Chondrocyte (in vitro differentiated cells): ENCODE measurements at places on chromosomes 3 and 15.

DNA sequence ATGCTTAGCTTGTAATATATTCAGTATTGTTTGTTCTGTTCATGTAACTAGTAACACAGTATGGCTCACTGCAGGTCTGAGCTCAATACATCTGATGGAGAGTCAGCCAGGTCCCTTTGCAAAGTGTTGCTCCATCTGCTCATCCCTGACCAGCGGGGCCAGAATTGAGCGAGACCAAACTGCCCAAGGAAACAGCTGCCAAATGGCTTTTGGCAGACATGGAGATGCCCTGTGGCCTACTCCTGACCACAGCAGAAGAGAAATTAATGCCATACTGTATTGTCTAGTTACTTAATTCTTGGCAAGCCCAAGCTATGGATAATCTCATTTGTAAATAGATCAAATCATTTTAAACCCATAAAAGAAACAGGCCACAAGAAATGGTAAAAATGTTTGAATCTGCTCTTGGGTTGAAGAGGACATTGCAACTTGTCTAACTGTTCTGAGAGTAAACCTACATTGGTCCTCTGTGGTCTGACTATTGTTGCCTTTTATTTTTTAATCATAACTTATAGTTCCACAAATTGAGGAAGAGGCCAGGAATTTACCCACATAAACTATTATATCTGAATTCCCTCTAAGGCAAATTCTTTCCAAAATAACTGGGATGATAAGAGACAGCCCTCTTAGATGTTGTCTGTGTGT, 209.5 kb downstream of the EBLN2 start:
- no peak for DNase-seq

GRCh38 chr3:27623085-27623753, 98.9 kb downstream of the EOMES start:
- no peak for DNase-seq

DNA sequence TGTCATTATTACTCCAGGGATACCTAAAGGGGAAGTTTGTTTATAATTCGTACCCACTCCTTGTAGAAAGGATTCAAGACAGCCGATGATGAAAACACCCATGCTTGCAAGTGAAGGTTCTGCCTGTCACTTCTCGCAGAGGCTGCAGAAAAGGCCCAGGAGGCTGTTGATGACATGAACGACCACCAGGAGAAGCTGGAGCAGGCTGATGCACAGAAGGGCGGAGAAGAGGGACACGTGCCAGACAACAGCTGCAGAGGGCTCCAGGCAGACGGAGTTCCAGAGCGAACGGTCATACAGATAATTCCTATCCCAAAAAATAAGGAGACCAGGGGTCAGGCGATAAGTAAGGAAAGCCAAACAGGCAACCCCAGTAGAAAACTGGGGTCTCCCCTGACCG, 5.7 kb upstream of the DYNLT2B start:
- DNase-seq = no peak

DNA sequence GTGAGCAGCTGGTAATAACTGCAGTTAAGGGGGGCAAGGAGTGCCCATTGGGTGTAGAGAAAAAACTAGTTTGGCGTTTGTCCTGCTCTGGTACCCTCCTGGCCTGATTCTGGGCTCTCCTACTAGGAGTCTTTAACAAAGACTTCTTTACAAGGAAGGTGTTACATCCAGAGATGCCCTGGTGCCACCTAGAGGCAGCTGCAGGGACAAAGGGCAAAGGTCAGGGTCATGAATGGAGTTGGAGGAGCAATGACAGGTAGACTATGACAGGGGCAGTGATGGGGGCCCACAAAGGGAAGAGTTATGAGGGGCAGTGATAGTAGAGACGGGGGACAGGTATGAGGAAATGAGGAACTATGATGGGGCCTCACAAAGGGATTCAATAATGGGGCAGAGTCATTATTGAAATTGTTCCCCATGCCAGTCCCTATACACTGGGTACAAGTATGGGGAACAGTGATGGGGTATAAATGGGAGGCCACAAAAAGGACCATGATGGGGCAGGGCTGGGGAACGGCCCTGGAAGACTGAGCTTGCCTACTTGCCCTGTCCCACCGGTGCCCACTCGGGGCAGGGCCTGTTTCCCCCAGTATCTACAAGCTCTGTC, 7.9 kb downstream of the CCDC71 start:
- DNase-seq = no peak

DNA sequence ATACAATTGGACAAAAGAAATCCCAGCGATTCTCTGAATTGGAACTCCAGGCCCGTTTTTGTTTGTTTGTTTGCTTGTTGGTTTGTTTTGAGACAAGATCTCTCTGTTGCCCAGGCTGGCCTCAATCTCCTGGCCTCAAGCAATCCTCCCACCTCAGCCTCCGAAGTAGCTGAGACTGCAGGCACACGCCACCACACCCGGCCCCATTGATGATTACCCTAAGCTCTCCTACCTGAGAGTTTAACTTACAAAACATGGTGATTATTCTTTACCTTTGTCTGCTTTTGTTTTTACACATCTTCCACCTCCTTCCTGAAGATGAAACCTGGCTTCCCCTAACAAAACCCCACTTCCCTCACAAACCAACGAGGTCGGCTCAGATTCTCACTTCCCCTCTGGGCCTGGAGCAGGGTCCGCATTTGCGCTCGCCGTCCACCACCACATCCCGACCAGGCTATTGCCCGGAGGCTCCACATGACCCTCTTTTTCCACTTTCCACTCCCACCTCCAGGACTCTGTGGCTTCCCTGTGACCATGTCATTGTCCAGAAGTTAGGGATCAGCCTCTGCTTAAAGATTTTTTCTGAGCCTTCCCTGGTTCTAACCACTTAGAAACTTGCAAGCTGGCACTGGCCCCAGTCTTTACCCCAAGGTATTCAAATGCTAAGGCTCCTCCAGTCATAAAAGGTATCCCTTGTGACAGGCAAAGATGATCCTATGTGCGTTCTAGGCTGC, 14.8 kb downstream of the KLHL6 start:
- no peak for DNase-seq

DNA sequence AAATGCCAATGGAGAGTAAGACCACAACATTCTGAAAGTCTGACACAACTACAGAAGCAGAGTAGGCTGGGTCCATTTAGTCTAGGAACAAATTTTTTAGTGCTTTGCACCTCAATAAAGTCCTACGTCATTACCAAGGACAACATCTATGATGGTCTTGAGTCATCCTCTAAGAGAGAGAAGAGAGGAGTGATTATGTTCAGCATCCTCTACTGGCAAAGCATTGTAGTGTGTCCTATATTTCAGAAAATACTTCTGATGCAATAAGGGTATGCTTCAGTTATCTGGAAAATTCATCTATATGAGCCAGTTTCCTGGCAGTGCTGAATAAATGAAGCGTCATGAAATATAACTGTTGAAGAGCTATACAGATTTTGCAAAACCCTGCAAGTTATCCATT, 95.6 kb downstream of the P2RY1 start:
- no peak for DNase-seq
